ENCODE measurements at places on chromosomes 16 and 17. TPM values are rescaled to one million over a fixed set of nuclear protein-coding genes. Genes with fewer than 3 reads are reported as not detected.

The ASIC2 gene
- total RNA-seq, result 0.07 TPM

The CDRT15L2 gene
- total RNA-seq, result not detected

The C16orf90 gene
- not detected for total RNA-seq

The SLC46A1 gene
- total RNA-seq, result 11.4 TPM

The ST6GALNAC1 gene
- total RNA-seq, result not detected

The COX10 gene
- total RNA-seq, result 12.4 TPM

All from smooth muscle cell of the pulmonary artery (primary cell).